Effector CD8-positive, alpha-beta T cell (primary cell): ENCODE measurements at places on chromosomes 2 and 18.

- no peak for DNase-seq
Observed at GRCh38 chr2:112150447-112150846, 12.3 kb downstream of the FBLN7 start.

DNA sequence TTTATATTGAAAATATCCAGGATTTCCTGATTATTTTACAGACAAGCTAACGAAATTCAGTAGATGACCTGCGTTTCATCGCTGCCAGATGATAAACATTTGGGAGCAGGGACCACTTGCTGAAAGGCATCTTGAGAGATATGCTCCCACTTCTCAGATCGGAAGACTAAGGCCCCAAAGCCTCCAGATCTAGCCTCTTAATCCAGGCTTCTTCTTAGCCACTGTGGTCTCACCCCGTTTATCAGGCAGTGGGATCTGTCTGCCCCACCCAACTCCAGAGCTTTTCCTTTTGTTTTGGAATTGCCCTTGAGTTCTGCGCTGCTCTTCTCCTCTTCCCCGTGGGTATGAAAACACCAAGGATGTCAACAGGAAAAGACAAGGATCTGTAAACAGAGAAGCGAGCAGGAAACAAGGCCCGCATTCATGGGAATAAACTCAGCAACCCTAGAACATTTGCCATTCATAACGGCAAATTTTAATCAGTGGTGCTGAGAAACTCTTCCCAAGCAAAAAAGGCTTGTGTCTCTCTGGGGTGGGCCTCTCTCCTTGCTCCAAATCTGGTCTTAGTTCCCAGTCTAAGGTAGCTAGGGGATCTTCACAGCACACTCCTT is 21.4 kb downstream of the MYL12B start:
- no peak for DNase-seq

GRCh38 chr2:15718944-15719323 is 127.3 kb downstream of the DDX1 start:
- no peak for DNase-seq

- DNase-seq: no peak
Observed at GRCh38 chr2:105954891-105955290, 210.2 kb downstream of the NCK2 start.

DNA sequence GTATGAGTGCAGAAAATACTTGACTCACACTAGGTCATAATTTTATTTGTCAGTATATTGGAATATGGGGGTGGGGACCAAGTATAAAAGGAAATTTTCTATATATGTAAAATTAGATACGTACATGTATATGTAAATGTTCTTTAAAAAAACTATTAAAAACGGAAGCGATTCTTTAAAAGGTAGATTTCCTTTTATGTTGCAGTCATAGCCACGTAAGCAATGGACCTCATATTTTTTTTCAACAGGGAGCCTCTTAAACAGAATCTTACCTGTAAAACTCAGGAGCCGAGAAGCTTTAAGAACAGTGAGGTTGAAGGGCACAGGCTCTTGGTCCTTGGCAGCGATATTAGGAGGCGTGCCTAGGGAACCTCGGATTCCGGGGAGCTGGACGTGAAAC is 3.3 kb downstream of the RHBDD1 start:
- DNase-seq: no peak

DNA sequence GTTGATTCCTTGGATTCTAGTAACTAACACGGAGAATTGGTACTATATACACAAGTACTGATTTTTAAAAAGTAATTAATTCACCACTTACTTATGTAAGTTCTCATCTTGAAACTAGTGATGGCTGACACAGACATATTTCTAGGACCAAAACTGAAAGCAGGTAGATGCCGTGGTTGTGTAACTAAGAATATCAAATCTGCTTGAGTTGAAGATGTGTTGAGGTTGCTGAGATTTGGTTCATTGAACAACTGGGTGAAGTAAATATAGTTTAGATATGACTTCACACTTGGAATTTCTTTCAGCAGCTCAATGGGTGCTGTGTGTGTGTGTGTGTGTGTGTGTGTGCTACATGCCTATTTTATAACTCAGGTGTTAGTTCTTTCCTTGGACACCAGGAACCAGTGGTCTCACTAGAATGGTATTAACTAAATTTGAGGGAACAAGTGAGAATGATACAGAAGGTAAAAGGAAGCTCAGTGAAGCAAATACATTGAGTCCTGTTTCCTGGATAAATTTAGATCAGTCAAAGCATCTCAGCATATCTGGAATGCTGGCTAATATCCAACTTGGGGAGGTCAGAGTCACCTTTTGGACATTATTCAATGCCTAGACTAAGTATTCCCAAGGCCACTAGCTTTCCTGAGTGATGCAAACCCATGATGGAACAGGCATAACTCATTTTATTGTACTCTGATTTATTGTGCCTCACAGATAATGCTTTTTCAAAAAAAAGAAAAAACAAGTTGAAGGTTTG is 110.7 kb upstream of the ZEB2 start:
- no peak for DNase-seq

DNA sequence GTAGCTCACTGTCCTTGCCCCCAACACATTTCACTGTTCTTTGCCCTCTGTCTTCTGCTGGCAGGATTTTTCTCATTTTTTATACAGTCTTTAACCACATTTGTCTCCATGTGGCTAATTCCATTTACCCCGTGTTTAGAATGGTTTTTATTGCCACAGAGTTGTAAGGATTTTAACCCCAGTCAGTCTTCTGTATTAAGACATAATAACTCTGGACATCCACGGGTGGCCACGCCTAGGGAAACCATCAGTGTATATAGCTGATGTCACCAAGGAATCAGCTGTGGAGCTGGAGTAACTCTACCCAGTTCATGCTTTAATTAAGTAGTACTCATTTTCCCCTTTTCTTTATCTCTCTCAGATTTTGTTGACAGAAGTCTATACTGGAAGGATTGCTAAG is 139.8 kb downstream of the MAP4K4 start:
- DNase-seq: no peak

GRCh38 chr2:237213315-237214022 is 127.8 kb downstream of the COPS8 start:
- no peak for DNase-seq

GRCh38 chr2:197838036-197838435 is 33.6 kb downstream of the PLCL1 start:
- no peak for DNase-seq

GRCh38 chr18:6714010-6714409 is 15.5 kb upstream of the ARHGAP28 start:
- no peak for DNase-seq

GRCh38 chr2:125456693-125457363 is 1199.1 kb upstream of the GYPC start:
- DNase-seq: no peak

DNA sequence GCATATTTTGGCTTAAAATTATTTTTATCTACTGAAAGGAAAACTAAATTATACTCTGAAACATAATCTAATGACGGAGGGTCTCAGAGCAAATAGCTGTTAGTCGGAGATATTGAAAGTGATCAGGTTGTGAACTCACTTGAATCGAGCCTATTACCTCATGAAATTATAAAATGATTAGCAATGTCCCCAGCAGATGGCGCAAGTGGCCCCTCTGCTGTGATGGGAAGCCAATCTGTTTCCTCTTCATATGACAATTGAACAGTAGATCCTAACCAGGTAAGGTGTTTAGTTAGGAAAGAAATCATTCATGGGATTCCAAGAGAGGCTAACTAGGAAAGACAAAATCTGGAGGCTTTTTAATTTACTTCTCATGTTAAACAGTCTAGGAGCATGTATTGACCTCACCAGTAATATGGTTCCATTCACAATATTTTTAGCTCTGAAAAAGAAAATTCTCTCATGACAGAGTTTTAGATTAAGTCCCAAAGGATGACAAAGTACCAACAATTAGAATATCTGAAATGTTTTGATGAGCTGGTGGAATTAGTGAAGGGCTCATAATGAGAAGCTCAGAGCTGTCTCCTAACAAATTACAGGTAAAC is 29.9 kb upstream of the MPPE1 start:
- peak; percentile 67 for DNase-seq

DNA sequence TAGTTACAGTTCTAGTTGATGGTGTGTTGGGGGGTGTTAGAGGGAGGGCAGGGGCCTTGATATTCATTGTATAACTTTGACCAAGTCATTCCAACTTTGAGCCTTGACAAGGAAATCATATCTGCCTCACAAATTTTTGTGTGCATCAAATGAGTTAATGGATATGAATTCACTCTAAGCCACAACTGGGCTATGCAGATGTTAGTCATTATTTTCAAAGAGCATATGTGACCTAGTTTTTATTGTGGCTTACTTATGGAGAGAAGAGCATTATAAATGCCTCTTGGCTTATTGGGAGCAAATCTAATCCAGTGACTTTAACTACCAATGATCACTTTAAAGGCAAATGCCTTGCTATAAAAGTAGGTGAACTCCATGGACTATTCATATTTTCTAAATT is 250.2 kb downstream of the LPIN1 start:
- no peak for DNase-seq

- DNase-seq: no peak
Observed at GRCh38 chr2:46340740-46341420, 43.7 kb downstream of the EPAS1 start.

- DNase-seq: peak; percentile 29
Observed at GRCh38 chr2:8684540-8684877, 2.7 kb downstream of the ID2 start.

GRCh38 chr2:62931536-62931935 is 119.1 kb upstream of the OTX1 start:
- no peak for DNase-seq

DNA sequence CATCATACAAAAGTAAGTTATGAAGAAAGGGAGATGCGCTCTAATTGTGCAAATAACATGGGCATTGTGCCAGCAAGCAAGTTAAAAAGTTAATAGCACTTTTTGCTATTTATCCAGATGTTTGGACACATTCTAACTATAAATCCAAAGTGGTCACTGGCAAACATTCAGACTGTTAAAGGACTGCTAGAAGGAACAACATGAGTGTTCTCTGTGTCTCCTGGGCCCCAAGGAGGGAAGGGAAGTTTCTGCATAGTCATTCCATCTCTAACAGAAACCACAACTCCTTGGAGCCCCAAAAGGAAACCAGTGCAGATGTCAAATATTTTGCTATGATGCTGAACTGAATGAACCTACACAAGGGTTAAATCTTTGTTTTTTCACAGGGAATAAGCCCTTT is 213.3 kb upstream of the HNRNPA3 start:
- no peak for DNase-seq

DNA sequence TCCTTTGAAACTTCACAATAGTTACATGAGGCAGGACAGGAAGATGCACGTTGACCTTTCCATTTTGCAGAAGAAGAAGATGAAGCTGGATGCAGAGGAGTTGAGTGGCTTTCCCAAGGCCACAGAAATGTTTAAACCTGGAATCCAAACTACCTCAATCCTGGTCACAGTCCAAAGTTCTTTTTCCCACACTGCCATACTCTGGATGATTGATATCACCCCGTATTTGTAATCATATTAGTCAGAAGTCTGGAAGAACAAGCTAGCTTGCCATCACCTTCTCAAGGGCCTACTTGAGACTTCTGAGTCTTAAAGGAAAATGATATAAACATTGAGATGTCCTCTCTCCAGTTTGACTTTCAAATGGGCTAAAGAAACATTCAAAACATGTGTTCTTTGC is 190.1 kb downstream of the LNPK start:
- no peak for DNase-seq

GRCh38 chr2:26979741-26980140 is 9.3 kb downstream of the MAPRE3 start:
- DNase-seq: no peak

- DNase-seq: no peak
Observed at GRCh38 chr2:99389371-99389770, 52.2 kb downstream of the EIF5B start.

DNA sequence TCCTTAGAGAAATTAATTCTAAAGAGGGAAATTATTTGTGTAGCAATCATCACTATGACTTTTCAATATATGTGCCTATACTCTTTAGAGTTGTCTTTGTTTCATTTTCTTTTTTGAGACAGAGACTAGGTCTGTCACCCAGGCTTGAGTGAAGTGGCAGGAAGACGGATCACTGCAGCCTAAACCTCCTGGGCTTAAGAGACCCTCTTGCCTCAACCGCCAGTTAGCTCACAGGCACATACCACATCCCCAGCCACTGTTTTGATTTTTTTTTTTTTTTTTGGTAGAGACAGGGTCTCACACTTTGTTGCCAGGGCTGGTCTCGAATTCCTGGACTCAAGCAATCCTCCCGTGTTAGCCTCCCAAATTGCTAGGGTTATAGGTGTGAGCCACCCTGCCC is 12.4 kb downstream of the YWHAQ start:
- no peak for DNase-seq

- DNase-seq: no peak
Observed at GRCh38 chr2:39483534-39483933, 46.4 kb upstream of the MAP4K3 start.

- DNase-seq: no peak
Observed at GRCh38 chr18:61734396-61734795, 158.4 kb downstream of the RNF152 start.

GRCh38 chr2:146321175-146321574 is 1523.7 kb upstream of the ACVR2A start:
- no peak for DNase-seq

- no peak for DNase-seq
Observed at GRCh38 chr2:218849721-218850120, 9.9 kb upstream of the WNT6 start.

GRCh38 chr2:195768431-195768830 is 111.4 kb downstream of the SLC39A10 start:
- no peak for DNase-seq
